ENCODE measurements at places on chromosomes 4 and X.
A peak's percentile ranks its signal among the peaks of the same experiment; 100 is the strongest.

DNA sequence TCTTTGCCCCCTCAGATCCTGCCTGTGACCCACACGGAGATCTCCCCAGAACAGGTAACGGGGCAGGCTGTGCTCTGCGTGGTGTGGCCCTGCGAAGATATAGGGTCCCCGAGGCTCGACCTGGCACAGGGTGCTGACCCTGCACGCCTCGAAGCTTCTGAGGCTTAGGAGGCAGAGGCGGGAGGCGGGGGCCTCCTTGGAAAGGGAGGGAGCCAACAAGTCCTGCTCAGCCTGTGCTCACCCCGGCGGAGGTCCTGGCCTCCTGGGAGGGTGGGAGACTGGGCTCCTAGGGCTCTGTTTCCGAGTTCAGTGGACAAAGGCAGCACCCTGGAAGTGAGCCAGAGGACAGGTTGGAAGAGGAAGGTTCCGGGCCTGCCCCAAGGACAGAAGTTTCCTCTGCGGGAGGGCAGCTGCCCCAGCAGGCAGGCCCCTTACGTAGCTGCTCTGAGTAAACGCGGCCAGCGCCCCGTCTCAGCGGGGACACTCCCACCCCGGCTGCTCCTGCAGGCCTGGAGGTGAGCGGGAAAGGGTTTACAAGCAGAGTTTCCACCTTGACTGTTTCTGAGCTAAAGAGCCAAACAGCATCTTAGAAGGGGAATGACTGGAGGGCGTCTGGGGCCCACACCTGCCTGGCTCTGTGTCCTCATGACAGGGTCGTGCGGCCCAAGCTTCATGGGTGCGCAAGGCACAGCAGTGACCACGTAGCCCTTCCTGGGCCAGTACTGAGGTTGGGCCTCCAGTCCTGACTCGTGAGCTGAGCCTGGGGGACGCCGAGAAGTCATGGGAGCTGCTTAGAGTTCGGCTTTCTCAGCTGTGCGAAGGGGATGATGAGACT, 16.1 kb downstream of the TMEM175 start:
- no peak for DNase-seq

- no peak for DNase-seq
These were observed 6.0 kb downstream of the HMGN5 start for GRCh38 chrX:81195712-81196111.

DNA sequence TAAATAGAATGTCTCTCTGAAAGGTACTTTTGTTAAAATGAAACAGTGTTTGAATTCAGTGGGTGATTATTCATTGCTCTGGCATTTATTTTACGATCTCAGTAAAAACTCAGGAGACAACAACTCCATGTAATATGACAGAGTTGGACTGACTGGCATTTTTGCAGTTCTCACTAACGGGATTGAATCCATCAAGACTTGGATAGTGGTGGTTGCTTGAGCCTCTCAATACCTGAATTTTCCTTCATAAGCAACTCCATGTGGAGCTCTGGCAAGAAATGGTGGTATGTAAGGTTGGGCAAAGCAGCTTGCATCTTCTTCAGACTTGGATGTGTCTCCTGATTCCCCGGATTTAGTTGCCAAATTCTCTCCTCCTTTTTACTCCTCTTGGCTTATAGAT, 72.7 kb downstream of the FRMPD4 start:
- DNase-seq = no peak

GRCh38 chr4:170242471-170242870, 152.7 kb upstream of the AADAT start:
- DNase-seq = no peak

- no peak for DNase-seq
These were observed 49.6 kb downstream of the HPF1 start for GRCh38 chr4:169707958-169708643.

DNA sequence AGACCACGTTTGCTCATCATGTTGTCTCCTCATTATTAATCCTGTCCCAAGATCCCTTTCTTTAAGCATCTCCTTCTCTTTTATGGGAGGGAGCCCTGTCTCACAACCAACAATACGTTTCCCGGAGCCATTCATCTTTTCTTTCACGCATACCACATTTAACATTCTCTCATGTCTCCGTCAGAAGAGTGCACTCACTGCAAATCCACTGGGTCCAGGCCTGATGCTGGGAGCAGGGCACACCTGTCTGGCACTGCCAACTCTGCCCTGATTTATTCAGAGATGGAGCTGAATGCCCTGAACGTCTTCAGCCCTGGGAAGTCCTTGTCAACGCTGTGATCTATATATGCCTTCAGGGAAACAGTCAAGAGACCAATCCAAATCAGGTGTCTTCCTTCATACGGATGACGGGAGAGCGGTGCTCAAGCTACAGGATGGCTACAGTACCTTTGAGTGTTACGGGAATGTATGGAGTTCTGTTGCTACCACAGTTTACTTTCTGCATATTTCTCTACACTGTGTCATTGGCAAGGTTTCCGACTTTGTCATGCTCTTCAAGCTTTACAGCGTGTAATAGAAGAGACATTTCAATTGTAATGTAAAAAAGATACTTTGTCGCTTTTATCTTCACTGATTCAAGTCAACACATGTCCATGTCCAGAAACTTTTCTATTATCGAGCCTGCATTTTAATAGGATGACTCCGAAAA, 140.4 kb upstream of the SLITRK2 start:
- no peak for DNase-seq

DNA sequence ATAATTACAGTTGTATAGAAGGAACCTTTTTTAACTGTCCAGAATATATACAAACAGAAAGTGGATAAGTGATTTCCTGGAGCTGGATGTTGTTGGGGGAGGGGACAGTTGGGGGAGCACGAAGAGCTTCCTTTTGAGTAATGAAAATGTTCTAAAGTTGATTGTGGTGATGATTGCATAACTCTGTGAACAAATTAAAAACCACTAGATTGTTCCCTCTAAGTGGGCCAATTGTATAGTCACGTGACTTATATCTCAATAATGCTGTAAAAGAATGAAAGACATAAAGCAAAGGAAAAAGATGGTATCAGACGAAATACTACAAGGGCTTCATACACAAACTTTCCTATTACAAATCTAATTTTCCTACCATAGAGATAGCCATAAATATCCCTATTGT, 2.7 kb downstream of the CT55 start:
- DNase-seq = no peak

DNA sequence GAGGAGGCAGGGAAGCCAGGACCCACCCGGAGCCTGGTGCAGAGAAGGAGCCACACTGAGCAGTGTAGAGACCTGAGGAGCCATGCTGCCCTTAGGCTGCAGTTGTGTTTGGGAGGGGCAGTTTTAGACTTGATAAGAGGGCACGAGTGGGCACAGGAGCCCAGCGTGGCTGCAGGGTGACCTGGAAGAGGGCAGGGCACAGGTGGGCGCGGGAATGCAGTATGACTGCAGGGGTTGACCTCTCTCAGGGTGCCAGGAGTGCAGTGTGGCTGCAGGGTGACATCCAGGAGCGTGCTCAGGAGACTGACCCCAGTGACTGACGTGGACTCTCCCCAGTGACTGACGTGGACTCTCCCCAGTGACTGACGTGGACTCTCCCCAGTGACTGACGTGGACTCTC, 14.6 kb upstream of the WDR1 start:
- no peak for DNase-seq

GRCh38 chr4:168584321-168584771, 87.5 kb downstream of the PALLD start:
- no peak for DNase-seq

GRCh38 chr4:65193985-65194384, 476.3 kb downstream of the EPHA5 start:
- DNase-seq = no peak

GRCh38 chr4:122341886-122342285, 36.9 kb upstream of the ADAD1 start:
- DNase-seq = no peak

- no peak for DNase-seq
These were observed 70.2 kb upstream of the AFAP1 start for GRCh38 chr4:8009710-8010511.

DNA sequence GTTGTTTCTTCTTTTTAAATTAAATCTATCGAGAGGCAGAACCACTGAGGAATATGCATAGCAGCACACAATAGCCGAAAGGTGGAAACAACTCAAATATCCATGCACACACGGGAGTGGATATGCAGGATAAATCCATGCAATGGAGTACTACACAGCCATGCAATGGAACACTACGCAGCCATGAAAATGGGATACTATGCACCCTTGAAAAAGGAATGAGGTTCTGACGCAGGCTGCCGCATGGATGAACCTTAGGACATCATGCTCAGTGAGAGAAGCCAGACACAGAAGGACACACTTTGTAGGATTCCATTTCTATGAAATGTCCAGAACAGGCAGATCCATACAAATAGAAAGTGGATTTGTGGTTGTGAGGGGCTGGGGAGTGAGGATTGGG, 18.4 kb upstream of the P2RY8 start:
- no peak for DNase-seq

GRCh38 chr4:16106956-16107355, 23.1 kb upstream of the PROM1 start:
- DNase-seq = no peak

- DNase-seq = no peak
These were observed 469.0 kb upstream of the BOD1L1 start for GRCh38 chr4:14096396-14096965.

- DNase-seq = no peak
These were observed 784 bp upstream of the ANXA5 start for GRCh38 chr4:121697564-121697963.

- DNase-seq = no peak
These were observed 33.5 kb downstream of the ACE2 start for GRCh38 chrX:15567267-15567666.

- DNase-seq = no peak
These were observed 57.8 kb upstream of the PLAC1 start for GRCh38 chrX:134715930-134716619.

DNA sequence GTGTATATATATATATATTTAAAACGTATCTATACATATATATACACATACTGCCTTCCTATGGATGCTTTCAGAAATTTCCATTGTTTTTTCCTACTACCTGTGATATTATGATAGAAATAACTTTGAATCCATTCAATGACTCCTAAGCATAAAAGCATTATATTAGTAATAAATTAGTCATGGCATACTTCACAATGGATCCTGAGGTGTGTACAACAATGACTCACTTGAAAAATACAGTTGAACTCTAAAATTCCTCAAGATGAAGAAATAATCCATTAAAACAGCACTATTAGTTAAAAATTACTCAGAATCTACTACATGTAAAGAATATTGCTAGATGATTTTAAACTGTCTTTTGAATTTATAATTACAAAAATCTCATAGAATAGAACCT, 201.1 kb downstream of the STPG2 start:
- DNase-seq = no peak

GRCh38 chr4:77344784-77345183, 187.8 kb downstream of the CCNG2 start:
- no peak for DNase-seq

GRCh38 chrX:38279188-38279587, 48.1 kb downstream of the RPGR start:
- DNase-seq = no peak

GRCh38 chrX:120244395-120244734, 6.2 kb upstream of the ZBTB33 start:
- no peak for DNase-seq

- DNase-seq = no peak
These were observed 3.1 kb upstream of the PCDH10 start for GRCh38 chr4:133145758-133146573.

DNA sequence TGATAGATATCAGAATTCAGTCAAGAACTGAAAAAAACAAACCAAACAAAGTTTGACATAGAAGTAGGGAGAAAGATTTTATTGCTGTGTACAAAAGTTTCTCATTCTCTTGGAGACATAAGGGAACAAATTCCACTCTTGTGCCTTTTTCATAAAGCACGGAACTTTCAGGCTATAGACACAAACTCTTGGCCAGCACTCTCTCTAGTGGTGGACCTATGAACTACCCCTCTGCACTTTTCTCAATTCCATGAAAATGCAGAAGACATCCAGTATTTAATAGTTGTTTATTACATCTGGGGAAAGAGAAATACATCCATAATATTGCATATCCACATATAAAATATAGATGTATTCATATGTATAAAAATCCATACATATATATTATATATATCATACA, 291.6 kb upstream of the HS3ST1 start:
- DNase-seq = peak; percentile 30

DNA sequence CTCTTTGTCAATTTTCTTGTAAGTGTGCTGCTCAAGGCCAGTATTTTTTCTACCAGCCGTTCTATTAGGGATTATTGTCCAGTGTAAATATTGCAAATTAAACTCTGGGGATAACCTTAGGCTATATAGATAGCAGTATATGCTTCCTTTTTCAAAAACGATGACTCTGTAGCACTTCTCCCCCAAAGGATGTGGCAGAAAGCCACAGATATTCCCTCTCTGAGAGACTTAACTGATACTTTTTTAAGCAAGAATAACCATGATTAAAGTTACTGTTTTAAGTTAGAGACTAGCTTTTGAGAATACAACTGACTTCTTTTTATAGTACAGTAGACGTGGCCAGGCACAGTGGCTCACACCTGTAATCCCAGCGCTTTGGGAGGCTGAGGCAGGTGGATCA, 130.0 kb downstream of the FHIP1A start:
- DNase-seq = no peak

- DNase-seq = no peak
These were observed 30.8 kb downstream of the GPC4 start for GRCh38 chrX:133384454-133384853.

DNA sequence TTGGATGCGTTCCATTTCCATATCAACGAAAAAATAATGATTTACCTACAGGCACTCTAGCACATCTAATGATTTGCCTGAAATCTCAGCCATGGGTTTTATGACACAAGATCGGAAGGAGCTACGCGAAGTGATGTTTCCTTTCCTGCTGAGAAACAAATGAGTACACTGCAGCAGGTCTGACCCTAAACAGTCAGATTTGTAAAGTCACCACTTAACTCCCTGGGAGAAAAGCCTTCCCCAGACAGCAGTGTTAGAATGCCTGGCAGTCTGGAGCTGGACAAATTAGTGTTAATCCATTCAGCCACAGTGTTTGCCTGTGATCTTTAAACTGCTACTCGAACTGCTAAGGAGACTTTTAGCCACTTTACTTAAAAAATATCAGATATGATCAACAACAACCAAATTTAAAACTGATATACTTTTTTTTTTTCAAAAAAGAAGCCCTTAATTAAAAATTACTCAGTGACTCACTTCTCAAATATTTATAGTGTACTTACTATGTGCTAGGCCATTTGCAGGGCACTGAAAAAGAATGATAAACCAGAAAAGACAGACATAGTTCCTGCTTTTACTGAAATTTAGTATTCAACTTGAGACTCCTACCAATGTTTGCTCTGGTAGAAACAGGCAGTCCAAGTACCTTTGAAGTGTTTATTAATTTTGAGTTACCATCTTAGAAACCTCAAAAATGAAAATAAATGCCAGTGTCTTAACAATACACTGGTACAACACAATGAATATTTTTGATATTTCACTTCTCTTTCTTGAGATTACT, 104.5 kb downstream of the SHISA3 start:
- no peak for DNase-seq

- DNase-seq = no peak
These were observed 516.8 kb downstream of the CFAP47 start for GRCh38 chrX:36436361-36436760.

- DNase-seq = no peak
These were observed 126.1 kb downstream of the ARHGEF9 start for GRCh38 chrX:63658920-63659319.
